ENCODE measurements at places on chromosomes 6 and 20. TPM values are rescaled to one million over a fixed set of nuclear protein-coding genes. Genes with fewer than 3 reads are reported as not detected.

The IL17A gene
- not detected for total RNA-seq

DNA sequence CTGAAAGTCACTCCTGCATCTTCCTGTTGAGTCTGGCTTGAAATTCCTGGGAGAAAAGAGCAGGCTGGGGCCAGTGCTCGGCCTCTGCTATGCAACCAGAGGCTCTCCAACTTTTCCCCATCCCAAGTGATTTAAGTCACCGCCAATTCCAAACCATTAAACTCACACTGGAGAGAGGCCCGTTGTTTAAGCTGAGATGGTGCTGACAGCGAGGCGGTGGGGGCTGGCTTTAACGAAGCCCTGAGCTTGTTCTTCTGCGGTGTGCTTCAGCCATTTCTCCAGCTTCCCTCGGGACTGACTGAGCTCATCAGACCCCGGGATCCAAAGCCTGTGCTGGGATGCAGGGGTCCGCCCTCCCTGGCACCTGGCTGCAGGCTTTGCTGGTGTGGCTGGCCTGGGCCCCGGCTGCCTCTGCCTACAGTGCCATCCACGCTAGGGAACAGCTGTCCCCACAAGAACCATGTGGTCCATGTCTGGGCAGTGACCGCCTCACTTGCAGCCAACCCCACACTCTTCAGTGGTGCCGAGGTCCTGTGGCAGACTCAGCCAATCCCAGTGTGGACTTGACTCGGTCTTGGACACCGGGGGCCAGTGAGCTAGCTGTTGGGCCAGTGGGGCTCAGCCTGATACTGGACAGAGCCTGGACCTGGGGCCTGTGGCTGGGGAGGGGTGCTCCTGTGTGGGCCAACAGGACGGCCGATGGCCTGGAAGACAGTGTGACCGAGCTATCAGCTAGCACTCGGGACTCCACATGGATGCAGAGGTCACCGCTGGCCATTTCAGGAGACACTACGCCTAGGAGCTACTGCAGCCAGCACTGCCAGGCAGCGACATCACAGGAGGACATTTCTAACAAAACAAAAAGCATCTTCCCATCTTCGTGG lies 21.2 kb downstream of the RAMACL start:
- no peaks in the 10 kb centered on the region for H3K36me3 ChIP-seq
- no peak for DNase-seq
- H3K4me3 ChIP-seq: no peak overlapping the region
- H3K4me1 ChIP-seq: no peaks in the 10 kb centered on the region
- H3K27ac ChIP-seq: no peak overlapping the region

The TNF gene
- 1.4 TPM for total RNA-seq

The BMP2 gene
- total RNA-seq: 25.3 TPM

DNA sequence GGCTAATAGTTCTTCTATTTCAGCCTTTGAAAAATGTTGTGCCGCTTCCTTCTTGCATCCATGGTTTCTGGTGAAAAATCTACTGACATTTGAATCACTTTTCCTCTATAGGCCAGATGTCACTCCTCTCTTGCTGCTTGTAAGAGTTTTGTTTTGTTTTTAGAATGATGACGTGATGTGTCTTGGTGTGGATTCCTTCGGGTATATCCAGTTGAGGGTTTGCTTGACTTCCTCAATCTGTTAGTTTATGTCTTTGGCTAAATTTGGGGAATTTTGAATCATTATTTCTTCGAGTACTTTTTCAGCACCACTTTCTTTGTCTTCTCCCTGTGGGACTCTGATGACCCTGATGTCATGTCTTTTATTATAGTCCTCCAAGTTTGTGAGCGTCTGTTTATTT lies 175.5 kb downstream of the MYLK4 start:
- no peaks in the 10 kb centered on the region for H3K4me1 ChIP-seq
- no peak overlapping the region for H3K27ac ChIP-seq
- DNase-seq: no peak
- H3K36me3 ChIP-seq: no peaks in the 10 kb centered on the region
- H3K27me3 ChIP-seq: no peaks in the 10 kb centered on the region

- no peaks in the 10 kb centered on the region for H3K27me3 ChIP-seq
- H3K4me1 ChIP-seq: no peaks in the 10 kb centered on the region
- no peaks in the 10 kb centered on the region for H3K36me3 ChIP-seq
- H3K4me3 ChIP-seq: no peak overlapping the region
These were observed 7.9 kb downstream of the RPS6KA2 start for GRCh38 chr6:166618866-166619761.

GRCh38 chr6:50722829-50723554 lies 9.7 kb downstream of the TFAP2D start:
- no peak overlapping the region for H3K27ac ChIP-seq
- H3K36me3 ChIP-seq: no peaks in the 10 kb centered on the region
- peaks cover 18% of the 10 kb centered on the region for H3K27me3 ChIP-seq
- H3K4me3 ChIP-seq: no peak overlapping the region
- DNase-seq: no peak

The TNFRSF21 gene
- total RNA-seq: 74.0 TPM

DNA sequence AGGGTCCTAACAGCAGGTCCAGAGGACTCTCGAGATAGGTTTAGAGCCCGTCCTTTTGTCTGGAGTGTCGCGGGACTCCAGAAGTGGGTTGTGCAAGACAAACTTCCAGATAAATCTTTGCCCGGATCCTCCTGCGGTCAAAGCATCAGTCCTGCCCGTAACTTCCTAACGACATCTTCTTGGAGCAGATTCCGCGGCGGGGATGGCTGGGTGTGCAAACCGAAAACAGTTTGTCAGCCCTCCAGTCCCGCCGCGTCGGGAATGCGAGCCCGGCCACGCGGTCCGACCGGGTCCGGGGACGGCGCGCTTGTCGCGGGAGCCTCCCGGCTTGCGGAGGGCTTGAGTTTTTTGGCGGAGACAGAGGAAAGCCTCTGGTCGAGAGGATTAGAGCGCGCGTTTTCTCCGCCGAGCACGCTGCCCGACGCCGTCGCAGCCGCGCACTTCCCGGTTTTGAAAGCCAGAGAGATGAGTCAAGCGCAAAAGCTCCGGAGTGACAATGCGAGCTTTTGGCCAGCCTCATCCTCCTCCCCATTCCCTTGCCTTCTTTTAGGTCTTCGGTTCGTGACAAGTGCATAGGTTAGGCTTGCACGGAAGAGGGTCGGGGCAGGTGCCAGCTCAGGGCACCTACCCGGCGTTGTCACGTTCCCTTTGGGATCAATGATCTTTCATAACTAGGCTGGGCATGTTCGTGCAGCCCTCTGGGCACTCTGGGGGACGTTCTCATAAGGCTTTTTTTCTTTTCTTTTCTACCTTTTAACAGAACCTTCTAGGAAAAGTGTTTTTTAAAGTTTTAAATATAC lies 91.3 kb upstream of the PRDM1 start:
- H3K4me3 ChIP-seq: peak overlapping the region; percentile 58
- H3K36me3 ChIP-seq: no peaks in the 10 kb centered on the region
- H3K4me1 ChIP-seq: no peaks in the 10 kb centered on the region
- peak overlapping the region; percentile 78 for H3K27ac ChIP-seq
- peaks cover 32% of the 10 kb centered on the region for H3K27me3 ChIP-seq

GRCh38 chr6:112038268-112038667 lies 15.6 kb upstream of the CCN6 start:
- H3K27ac ChIP-seq: no peak overlapping the region
- no peak overlapping the region for H3K4me3 ChIP-seq
- no peaks in the 10 kb centered on the region for H3K4me1 ChIP-seq
- no peaks in the 10 kb centered on the region for H3K36me3 ChIP-seq
- no peaks in the 10 kb centered on the region for H3K27me3 ChIP-seq
- DNase-seq: no peak

The ALDH8A1 gene
- 0.64 TPM for total RNA-seq

- H3K36me3 ChIP-seq: no peaks in the 10 kb centered on the region
- no peaks in the 10 kb centered on the region for H3K4me1 ChIP-seq
- DNase-seq: no peak
- H3K27me3 ChIP-seq: no peaks in the 10 kb centered on the region
These were observed 22.7 kb downstream of the SLC12A5 start for GRCh38 chr20:46051556-46052308.

DNA sequence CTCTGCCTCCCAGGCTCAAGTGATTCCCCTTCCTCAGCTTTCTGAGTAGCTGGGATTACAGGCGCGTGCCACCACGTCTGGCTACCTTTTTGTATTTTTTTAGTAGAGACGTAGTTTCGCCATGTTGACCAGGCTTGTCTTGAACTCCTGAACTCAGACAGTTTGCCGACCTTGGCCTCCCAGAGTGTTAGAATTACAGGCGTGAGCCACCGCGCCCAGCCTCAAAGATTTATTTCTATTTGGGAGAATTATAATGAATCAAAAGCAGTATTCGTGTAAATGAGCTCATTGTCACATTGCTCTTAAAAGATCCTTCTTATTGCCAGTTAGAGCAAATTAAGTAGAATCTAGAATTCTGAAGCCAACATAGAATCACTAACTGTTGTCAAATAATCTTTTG lies 9.4 kb upstream of the ZNF343 start:
- no peaks in the 10 kb centered on the region for H3K36me3 ChIP-seq
- H3K4me1 ChIP-seq: no peaks in the 10 kb centered on the region
- no peak for DNase-seq

The MYLK2 gene
- 0.20 TPM for total RNA-seq

The CFAP61 gene
- total RNA-seq: not detected

The ITPR3 gene
- total RNA-seq: 86.2 TPM

- DNase-seq: no peak
- no peak overlapping the region for H3K4me3 ChIP-seq
- no peaks in the 10 kb centered on the region for H3K4me1 ChIP-seq
- H3K36me3 ChIP-seq: no peaks in the 10 kb centered on the region
These were observed 192.3 kb downstream of the GJA1 start for GRCh38 chr6:121627761-121628160.

DNA sequence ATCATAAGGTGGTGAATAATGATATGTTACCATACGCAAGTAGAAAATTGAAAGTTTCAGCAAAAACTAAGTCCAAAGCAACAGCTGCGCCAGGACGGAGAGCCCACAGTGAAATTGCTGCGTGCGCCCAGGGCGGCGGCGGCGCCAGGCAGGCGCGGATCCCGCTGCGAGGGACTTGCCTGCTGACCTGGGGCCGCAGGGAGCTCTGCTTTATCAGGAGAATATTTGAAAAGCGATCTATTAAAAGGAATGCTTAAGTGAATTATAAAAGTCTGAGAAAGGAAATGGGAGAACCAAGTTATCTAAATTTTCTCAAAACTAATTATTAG lies 85.4 kb downstream of the THBS2 start:
- no peak for DNase-seq
- no peak overlapping the region for H3K27ac ChIP-seq
- H3K27me3 ChIP-seq: no peaks in the 10 kb centered on the region
- no peaks in the 10 kb centered on the region for H3K4me1 ChIP-seq
- no peak overlapping the region for H3K4me3 ChIP-seq

GRCh38 chr6:160926281-160927276 lies 65.0 kb upstream of the MAP3K4 start:
- H3K27ac ChIP-seq: no peak overlapping the region
- no peak overlapping the region for H3K4me3 ChIP-seq
- H3K27me3 ChIP-seq: no peaks in the 10 kb centered on the region
- no peaks in the 10 kb centered on the region for H3K4me1 ChIP-seq

GRCh38 chr6:168342636-168343035 lies 23.1 kb upstream of the DACT2 start:
- H3K4me1 ChIP-seq: no peaks in the 10 kb centered on the region
- no peak overlapping the region for H3K27ac ChIP-seq
- H3K27me3 ChIP-seq: no peaks in the 10 kb centered on the region
- no peak overlapping the region for H3K4me3 ChIP-seq

DNA sequence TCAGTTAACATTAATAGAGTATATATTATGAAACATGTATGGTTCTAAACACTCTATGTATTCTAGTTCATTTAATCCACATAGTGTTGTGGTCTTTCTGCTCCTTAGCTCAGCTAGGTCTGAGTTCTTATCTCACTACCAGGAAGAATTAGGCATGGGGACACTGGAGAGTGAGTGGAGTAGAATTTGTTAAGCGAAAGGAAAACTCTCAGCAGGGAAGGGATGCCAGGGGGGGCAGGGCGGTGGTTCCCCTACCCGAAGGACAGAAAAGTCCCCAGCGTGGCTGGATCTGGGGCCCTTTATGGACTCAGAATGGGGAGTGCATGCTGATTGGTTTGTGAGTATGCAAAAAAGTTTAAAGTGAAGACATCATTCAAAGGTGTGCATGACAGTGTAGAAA lies 727.5 kb downstream of the TBC1D32 start:
- H3K4me1 ChIP-seq: no peaks in the 10 kb centered on the region
- no peak overlapping the region for H3K27ac ChIP-seq
- no peak overlapping the region for H3K4me3 ChIP-seq
- no peaks in the 10 kb centered on the region for H3K27me3 ChIP-seq
- H3K36me3 ChIP-seq: no peaks in the 10 kb centered on the region

DNA sequence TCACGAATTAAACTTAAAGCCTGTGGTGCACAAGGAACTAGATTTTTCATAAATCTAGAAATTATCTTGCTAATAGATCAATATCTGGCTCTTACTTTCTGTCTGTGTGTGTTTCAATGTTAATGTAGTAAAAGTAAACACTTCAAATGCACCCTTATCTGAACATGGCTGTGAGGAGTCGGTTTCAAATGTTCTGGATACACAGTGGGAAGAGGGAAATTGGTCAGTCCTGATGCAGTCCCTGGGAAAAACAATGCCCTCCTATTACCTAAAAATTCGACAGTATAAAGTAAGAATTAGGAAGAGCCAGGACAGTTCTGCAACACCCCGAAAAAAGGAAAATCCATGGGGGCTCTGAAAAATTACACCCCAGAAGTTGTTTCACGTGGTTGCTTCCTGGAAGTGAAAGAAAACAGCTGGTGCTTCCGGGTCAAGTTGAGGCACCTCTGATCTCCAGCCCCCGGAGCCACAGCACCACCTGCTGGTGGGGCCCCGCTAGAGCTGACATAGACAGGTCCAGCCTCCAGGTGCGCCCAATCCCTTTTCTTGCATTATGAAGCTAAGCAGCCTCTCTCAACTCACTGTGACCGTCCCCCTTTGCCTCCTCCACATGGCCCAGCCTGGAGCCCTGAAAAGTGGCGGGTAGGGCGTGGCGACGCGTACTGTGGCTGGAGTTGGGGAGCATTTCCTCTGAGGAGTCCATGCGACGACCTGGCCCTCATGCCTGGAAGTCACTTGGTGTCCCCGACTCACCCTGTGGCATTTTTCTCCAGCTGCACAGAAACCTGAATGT lies 8.3 kb downstream of the SEMG2 start:
- no peaks in the 10 kb centered on the region for H3K36me3 ChIP-seq
- H3K4me3 ChIP-seq: no peak overlapping the region
- no peak overlapping the region for H3K27ac ChIP-seq
- H3K4me1 ChIP-seq: no peaks in the 10 kb centered on the region

DNA sequence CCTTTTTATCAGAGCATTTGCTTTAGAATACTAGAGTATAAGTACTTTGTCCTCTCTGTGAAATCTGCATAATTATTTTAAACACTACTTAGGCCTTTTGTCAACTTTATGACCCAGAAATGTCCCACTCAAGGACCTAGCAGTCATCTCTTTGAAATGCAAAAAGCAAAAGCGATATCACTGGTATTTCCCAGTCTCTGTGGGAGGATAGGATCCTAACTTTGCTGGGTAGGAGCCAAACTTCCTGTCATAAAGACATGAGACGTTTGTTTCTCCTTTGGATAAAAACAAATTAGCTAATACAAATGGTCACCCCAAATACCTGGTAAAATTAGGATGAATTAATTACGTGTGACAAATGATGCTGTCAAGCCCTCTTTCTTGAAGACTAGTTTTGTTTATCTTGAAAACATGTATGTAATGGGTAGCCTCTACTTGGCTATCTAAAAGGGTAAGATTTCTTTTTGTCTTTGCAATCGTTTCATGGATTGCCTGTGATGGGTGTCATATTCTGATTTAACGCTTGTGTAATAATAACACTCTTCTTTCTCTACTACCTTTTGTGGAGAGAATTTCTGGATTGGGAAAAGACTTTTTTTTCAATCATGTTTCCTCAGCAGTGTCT lies 36.2 kb downstream of the DCDC2 start:
- no peak for DNase-seq
- no peaks in the 10 kb centered on the region for H3K36me3 ChIP-seq
- H3K27me3 ChIP-seq: no peaks in the 10 kb centered on the region
- no peak overlapping the region for H3K4me3 ChIP-seq

- no peaks in the 10 kb centered on the region for H3K36me3 ChIP-seq
- H3K4me3 ChIP-seq: no peak overlapping the region
- no peaks in the 10 kb centered on the region for H3K4me1 ChIP-seq
- no peaks in the 10 kb centered on the region for H3K27me3 ChIP-seq
- DNase-seq: no peak
These were observed 72.3 kb upstream of the CCN2 start for GRCh38 chr6:132023490-132023889.
